ENCODE measurements at places on chromosomes 7 and 10. TPM values are rescaled to one million over a fixed set of nuclear protein-coding genes. Genes with fewer than 3 reads are reported as not detected.

GRCh38 chr7:85595750-85596178, 408.9 kb upstream of the SEMA3D start:
- no peak for DNase-seq

DNA sequence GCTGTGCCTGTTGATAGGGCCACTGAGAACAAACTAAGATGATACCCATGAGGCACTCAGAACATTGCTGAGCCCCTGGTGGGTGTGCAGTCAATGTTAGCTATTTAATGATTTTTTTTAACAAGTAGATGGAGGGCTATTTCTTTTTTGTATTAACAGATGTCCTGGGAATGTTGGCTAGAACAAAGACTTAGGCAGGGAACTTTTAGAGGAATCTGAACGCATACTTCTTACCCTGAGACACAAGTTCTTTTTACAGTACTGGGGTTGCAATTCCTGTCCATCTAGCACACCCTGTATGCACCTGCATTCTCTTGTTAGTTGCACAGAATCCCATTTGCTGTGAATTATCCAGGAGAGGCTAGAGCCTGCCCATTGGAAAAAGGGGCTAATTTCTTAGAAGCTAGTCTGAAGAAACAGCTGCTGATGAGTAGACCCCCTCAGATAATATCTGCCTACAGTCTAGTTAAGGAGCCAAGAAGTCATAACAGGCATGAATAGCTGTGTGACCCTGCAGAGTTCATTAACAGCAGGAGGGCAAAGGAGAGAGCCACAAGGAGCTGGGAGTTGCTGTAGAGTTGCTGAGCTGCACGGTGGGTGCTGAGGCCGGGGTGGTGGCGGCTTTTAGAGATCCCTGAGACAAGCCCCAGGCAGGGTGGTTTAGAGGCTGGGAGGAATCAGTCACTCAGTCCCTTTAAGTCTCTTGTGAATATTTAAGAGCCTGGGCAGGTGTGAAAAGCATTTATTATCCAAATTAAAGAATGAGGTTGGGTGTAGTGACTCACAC, 103.7 kb upstream of the FZD8 start:
- DNase-seq, result no peak

DNA sequence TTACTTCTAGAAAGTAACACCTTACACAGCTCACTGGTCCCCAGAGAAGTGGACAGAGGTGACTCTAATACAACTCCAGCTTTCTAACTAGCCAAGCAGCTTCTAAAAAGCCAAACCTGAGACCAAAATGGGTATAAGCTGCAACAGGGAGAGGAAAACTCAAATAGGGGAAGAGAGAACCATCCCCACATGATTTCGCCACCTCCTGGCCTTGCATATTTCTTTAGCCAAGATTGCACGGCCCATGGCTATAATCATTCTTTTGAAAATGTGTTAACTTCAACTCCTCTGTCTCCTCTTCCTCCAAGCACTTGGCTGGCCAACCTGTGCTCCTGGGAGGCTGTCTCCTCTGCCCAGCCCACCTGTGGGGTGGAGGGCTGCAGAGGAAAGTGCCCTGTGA, 28.7 kb downstream of the NUP42 start:
- DNase-seq, result no peak

DNA sequence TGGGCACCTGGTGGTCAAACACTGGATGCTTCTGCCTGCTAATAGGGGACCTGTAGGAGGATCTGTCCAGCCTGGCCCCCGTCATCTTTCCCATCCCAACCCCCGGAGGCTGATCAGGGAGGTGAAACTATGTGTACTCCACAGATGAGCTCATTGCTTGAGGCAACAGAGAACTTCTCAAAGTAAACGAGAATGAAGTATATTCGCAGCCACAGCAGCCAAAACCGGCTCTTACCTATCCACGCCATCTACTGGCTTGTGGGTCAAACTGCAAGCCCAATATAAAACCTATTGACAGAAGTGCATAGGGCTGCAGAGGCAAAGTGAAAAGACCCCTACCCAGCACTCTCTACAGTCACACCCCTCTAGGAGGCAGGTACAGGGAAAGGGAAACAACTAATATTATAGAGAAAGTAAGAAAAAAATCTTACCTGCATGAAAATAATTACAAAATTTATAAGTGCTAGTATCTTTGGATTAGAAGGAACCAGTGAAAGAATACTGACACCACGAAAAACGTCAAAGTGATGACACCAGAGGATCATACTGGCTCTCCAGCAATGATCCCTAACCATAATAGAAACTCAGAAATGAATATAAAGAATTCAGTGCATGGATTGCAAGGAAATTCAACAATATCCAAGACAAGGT, 973.5 kb downstream of the ANKRD7 start:
- DNase-seq, result peak; percentile 56

Gene TAS2R3
- total RNA-seq, result 2.7 TPM

Gene WIPF3
- not detected for total RNA-seq

Gene ABCF2
- total RNA-seq, result 47.3 TPM

Gene TMEM270
- not detected for total RNA-seq

Gene RBAK
- 14.6 TPM for total RNA-seq

Gene CYP2W1
- total RNA-seq, result not detected
